ENCODE measurements at places on chromosomes 16 and 17. TPM values are rescaled to one million over a fixed set of nuclear protein-coding genes. Genes with fewer than 3 reads are reported as not detected.
A peak's percentile ranks its signal among the peaks of the same experiment; 100 is the strongest.

- no peak overlapping the region for H3K27ac ChIP-seq
- H3K4me1 ChIP-seq, result no peaks in the 10 kb centered on the region
- H3K27me3 ChIP-seq, result no peaks in the 10 kb centered on the region
- DNase-seq, result no peak
Observed at GRCh38 chr16:19595043-19595767, 39.7 kb downstream of the VPS35L start.

DNA sequence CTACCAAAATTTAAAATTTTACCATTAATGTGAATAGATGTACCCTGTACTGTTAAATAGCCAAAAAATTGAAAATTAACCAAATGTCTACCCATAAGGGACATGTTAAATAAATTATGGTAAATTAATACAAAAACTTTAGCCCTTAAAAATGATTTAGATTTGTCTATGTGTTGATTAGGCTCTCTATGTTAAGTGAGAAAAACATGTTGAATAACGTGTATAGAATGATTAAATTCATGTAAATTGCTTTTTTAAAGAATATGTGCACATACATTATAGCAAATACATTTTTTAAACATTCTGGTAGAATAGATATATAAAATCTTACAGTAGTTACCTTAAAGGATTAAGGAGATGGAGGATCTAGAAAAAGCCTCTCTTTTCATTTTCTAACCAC lies 59.5 kb downstream of the BRIP1 start:
- DNase-seq, result no peak
- no peaks in the 10 kb centered on the region for H3K27me3 ChIP-seq
- no peaks in the 10 kb centered on the region for H3K4me1 ChIP-seq
- no peak overlapping the region for H3K4me3 ChIP-seq
- no peak overlapping the region for H3K27ac ChIP-seq

- peak; percentile 76 for DNase-seq
- no peaks in the 10 kb centered on the region for H3K27me3 ChIP-seq
- H3K36me3 ChIP-seq, result no peaks in the 10 kb centered on the region
- peaks cover 4% of the 10 kb centered on the region for H3K4me1 ChIP-seq
- no peak overlapping the region for H3K27ac ChIP-seq
Observed at GRCh38 chr17:81291662-81292061, 3.4 kb downstream of the SLC38A10 start.

DNA sequence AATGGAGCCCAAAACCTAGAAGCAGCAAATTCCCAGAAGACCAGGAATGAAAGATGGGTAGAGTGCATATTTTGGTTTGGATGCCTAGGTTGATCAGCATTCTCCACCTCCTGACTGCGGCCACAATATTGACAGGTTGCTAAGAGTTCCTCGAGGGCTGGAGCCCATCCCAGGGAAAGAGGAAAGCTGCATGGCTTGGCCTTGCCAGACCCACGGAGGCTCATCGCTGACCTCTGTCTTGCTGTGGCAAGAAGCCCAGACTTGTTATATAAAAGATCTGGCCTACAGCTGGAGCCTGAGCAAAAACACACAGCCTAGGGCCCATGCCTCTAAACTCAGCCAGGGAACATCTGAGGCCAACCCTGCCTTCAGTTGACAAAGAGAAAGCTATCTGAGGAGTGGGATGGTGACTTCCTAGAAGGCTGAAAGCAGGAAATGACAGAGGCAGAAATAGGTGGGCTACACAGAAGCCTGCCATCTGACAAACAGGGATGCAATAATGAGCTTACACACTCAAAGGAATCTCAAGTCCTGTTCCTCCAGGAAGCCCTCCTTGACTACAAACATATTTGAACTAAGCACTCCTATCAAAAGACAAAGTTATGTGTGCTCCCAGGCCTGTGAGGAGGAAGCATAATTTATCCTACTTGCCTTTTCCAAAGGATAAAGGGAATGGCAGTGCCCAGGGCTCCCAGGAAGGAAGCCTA lies 22.5 kb upstream of the SLC35B1 start:
- H3K4me3 ChIP-seq, result no peak overlapping the region
- DNase-seq, result no peak
- no peaks in the 10 kb centered on the region for H3K36me3 ChIP-seq
- H3K27ac ChIP-seq, result no peak overlapping the region
- no peaks in the 10 kb centered on the region for H3K27me3 ChIP-seq

DNA sequence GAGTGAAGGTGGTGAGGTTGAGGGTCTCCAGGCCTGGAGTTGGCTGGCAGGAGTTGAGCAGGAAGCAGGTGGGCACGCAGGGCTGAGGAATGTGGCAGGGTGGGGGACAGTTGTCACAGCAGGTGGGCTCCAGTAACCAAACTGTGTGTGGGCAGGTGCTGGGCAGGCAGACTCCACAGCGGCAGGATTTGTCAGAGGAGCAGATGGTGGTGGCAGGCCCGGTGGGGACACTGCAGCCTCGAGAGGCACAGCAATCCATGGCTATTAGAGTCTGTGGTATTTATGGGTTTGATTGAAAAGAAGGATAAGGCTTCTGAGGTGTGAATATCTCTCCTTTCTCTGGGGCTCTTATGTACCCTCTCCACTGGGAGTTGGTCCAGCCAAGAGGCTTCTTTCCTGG lies at the start of gene KRTAP3-3:
Gene KRTAP3-3 (minus strand): TSS at position 326 of the 400 bp plus-strand sequence. CDS start 67 bp downstream, at position 259.
- H3K27ac ChIP-seq, result no peak within 1 kb of the TSS
- no peak for DNase-seq
- no peaks in the 10 kb centered on the region for H3K36me3 ChIP-seq
- H3K4me3 ChIP-seq, result no peak within 1 kb of the TSS

- no peaks in the 10 kb centered on the region for H3K4me1 ChIP-seq
- DNase-seq, result no peak
- H3K4me3 ChIP-seq, result no peak overlapping the region
- no peaks in the 10 kb centered on the region for H3K36me3 ChIP-seq
- H3K27me3 ChIP-seq, result peaks cover 24% of the 10 kb centered on the region
Observed at GRCh38 chr17:43979011-43979410, 25.3 kb upstream of the PYY start.

Gene DNAAF1
- total RNA-seq, result not detected

DNA sequence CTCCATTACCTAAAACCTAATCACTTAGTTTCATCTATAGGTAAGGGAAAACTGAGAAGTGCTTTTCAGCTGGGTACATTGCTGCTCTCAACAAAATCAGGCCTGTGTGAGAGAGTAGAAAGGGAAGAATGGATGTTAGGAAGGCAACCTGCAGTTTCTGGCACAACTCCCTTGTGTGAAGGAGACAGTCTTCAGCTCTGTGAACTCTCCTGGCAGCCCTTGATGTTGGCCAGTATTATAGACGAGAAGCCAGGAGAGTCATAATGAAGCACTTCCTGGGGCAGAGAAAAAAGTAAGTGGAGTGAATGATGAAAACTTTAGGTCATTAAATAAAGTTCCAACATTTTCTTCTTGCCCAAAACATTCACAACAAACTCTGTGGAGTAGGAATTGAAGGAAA lies 260.1 kb downstream of the IRX3 start:
- DNase-seq, result no peak
- no peaks in the 10 kb centered on the region for H3K4me1 ChIP-seq

- H3K36me3 ChIP-seq, result no peaks in the 10 kb centered on the region
- DNase-seq, result no peak
- H3K4me3 ChIP-seq, result no peak overlapping the region
- H3K27ac ChIP-seq, result no peak overlapping the region
- peaks cover 3% of the 10 kb centered on the region for H3K4me1 ChIP-seq
- H3K27me3 ChIP-seq, result no peaks in the 10 kb centered on the region
Observed at GRCh38 chr17:45136846-45137560, 1.5 kb downstream of the ACBD4 start.

All from GM23338 (cell line).